Cortex of kidney (tissue), 1 donor: ENCODE measurements at places on chromosomes 2 and 18.

DNA sequence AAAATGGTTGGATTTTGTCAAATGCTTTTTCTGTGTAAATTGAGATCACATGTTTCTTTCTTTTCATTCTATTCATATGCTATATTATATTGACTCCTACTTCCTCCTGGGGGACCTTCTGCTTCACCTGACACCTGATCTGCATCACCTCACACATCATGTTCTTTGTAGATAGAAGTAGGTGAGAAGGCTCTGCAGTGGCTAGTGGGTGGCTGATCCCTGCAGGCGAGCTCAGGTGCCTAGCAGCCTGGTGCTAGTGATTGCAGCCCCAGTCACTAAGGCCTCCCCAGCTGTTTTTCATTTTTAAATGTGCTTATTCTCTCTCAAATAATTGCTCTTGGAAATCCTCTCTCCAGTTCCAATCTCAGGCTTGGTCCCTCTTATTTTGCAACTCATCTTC, 33.6 kb downstream of the MC4R start:
- DNase-seq: no peak

- no peak for DNase-seq
Observed at GRCh38 chr2:73933194-73933593, 6.5 kb downstream of the DGUOK start.

- no peak for DNase-seq
Observed at GRCh38 chr2:21310493-21310892, 186.7 kb downstream of the TDRD15 start.

DNA sequence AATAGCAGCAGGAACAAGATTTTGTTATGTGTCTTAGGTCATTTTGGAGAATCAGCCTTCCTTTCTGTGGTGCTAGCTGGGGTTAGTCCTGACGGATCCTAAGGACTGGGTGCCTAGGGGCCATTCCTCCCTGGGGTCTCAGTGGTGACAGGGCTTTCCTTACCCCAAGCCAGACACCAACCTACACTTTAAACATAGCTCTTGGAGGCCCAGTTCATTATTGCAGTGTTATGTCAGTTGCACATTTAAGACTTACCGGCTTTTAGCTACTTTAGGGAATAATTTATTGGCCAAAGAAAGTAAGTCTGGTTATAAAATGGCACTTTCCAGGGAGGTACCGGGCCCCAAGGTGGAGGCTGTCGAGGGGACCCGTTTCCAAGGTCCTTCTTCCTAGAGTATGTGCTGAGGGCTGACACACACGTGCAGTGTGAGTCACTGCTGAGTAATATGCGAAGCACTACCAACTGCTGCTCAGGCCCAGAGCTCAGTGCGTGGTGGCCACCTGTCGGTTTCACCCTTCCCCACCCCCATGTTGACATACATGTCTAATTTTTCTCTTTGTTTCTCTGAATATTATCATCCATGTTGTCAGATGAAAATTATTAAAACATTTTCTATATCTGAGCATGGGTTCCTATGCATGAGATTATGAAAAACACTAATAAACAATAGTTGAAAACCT, 37.0 kb upstream of the GRHL1 start:
- no peak for DNase-seq

- no peak for DNase-seq
Observed at GRCh38 chr2:168210895-168211570, 36.4 kb downstream of the STK39 start.

DNA sequence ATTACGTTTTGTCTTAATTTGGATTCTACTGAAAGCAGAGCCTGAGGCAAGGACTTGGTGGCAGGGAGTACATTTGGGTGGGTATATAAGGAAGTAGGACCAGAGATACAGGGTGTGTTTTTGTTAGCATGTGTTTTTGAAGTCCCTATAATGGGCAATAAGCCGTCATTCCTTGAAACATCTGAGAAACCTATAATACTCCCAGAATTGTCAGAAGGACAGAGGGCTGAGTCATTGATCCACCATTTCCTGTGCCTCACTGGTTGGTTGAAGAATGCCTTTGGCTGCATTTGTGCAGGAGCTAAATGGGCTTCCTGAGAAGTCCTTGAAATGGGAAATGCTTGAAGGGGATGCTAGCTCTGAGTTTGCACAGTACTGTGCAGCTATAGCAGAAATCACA, 281.8 kb upstream of the ZEB2 start:
- no peak for DNase-seq

DNA sequence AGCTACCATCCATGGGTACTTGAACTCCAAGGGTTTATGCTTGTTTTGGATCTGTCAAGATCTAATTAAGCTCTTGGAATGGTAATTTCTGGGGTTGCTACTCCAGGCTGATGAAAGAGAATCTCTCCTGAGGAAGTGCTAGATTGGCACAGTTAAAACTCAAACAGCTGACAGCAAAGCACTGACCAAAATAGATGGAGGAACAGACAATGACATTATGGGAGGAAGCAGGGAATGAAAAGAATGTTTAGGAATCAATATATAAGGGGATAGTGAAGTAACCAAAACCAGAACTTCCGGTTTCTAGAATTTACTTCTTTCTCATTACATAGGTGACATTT, 6.3 kb downstream of the THUMPD2 start:
- no peak for DNase-seq

- DNase-seq: no peak
Observed at GRCh38 chr2:233480490-233481202, 85.9 kb downstream of the USP40 start.

DNA sequence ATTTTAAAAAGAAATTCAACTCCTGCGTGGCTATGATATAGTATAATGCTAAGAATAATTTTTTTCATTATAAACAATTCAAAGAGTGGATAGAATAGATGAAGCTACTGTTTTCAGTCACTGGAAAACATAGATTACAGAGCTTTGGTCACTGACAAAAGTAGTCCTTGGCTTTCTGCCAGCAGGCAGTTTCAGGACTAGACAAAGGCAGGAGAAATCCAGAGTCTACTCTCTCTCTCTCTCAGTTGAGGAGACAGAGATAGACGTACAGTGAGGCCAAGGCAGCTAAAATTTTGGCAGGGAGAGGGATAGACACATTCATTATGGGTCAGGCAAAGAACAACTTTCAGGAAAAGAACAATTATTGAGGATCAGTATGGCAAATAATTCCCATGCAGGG, 491.4 kb upstream of the CRIM1 start:
- no peak for DNase-seq

DNA sequence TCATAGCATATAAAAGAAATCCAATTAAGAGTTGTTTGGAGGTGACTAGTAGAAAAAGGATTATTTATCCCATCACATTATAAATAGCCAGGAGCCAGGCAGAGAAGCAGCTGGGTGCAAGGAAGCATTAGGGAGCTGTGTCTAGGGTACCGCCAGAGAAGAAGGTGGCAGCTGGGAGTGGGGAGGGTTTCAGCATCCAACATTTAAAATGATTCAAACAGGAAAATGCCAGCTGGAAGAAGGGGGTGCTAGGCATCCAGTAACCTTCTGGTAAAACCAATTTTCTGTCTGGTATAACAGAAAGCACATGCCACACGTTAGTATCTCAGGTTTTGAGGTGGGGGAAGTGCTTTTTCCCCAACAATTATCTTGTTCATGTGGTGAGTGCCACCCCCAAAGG, 452.4 kb downstream of the ZEB2 start:
- DNase-seq: no peak

GRCh38 chr2:173749315-173749714, 215.9 kb downstream of the SP3 start:
- DNase-seq: no peak

GRCh38 chr18:22827741-22828140, 105.4 kb upstream of the RBBP8 start:
- no peak for DNase-seq

DNA sequence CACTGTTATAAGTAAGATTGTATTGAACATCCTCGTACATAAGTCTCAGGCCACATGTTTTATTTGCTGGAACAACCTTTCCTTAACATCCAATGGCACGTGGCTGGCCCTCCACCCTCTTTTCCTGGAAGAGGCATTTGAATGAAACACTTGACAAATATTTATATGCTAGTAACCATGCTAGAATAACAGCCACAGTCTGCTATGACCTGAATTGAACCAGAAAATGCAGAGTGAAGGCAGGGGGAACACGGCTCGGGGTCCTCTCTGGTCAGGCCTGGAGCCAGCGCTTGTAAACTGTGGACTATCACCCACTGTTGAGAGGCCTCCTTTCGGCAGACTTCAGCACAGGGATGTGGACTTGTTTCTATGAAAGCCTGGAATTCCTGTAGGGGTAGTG, 198.2 kb upstream of the COPS8 start:
- DNase-seq: no peak

DNA sequence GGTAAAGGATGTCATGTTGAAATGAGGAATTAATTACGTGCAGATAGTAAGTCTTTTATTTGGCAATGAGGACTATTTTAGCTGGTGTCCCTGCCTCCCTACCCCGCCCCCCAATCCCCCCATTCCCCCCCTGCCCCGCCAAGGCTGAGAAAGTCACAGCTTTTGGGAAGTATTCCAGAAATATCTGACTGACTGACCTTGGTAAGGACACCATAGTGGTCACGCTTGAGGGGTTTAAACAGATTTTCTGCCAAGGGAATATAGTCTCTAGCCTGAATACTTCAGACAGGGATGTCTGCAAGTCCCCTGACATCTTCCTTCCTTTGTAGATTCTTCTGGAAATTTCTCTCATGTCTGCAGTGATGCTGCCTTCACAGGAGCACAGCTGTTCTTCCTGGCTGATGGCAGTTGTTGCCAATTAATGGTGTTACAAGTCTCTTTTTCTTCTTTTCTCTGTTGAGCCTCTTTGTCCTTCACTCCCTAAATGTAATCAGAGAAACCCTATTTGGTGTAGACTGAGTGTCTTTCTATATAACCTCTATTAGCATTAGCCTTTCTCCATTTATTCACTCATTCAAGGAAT, 53.7 kb upstream of the MGAT5 start:
- no peak for DNase-seq

DNA sequence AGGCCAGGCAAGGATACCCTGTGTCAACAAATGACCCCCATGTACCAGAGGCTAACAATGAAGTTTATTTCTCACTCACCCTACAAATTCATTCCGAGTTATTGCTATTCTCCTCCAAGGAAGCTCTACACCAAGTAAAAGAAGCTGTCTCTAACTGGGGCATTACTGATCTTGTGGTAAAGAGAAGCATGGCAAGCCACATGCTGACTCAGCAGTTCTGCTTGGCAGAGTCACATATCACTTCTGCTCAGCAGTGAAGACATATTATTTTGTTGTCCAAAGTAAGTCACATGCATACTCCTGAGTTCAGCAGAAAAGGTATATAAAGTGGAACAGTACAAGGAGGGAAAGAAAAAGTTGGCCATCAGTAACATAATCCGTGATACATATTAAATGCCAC, 315.8 kb downstream of the GULP1 start:
- no peak for DNase-seq

- DNase-seq: peak; percentile 15
Observed at GRCh38 chr2:202376460-202377206, 506 bp downstream of the BMPR2 start.

DNA sequence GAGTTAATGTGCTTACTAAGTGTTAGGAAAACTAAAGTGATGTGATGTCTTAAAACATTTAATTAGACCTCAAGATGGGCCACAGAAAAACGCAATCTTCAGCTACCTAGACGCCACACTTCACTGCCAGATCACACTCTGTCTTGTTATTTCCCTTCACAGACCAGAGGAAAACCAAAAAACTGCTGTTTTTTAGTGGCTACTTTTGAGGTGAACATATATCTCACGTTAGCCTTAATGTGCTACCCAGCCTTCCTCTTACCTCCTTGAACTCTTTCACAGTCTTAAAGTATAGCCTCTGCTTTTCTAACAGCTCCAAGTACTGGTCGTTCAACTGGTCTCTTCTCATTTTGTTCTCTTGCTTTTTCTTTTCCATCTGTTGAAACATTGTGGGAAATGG, 83.1 kb downstream of the CCDC93 start:
- no peak for DNase-seq

DNA sequence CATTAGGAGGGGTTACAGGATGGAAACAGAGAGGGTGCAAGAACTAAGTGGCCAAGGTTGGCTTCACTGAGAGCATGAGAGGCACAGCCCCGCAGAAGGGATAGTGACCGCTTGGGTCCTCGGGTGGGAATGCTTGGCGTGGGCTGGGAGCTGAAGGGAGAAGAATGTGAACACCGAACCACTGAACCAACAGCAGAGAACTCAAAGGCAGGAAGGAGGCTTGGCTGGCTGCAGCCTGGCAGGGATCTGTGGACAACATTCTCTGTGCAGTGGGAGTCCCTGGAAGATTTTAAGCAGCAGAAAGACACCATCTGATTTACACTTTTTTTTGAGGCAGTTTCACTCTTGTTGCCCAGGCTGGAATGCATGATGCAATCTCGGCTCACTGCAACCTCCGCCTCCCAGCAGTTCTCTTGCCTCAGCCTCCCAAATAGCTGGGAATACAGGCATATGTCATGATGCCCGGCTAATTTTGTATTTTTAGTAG, 33.9 kb downstream of the SOWAHC start:
- DNase-seq: no peak

GRCh38 chr2:20451761-20452499, 5.1 kb downstream of the RHOB start:
- DNase-seq: no peak

- DNase-seq: no peak
Observed at GRCh38 chr2:239756031-239756789, 268.9 kb downstream of the NDUFA10 start.

GRCh38 chr2:72613931-72614330, 211.9 kb downstream of the EXOC6B start:
- DNase-seq: no peak

- DNase-seq: no peak
Observed at GRCh38 chr2:98634406-98635092, 26.2 kb downstream of the UNC50 start.

GRCh38 chr2:123720760-123721159, 304.3 kb upstream of the CNTNAP5 start:
- DNase-seq: no peak

- no peak for DNase-seq
Observed at GRCh38 chr2:149466635-149467034, 120.9 kb downstream of the MMADHC start.

GRCh38 chr2:4604767-4605166, 901.4 kb downstream of the DCDC2C start:
- no peak for DNase-seq

GRCh38 chr18:5868218-5868854, 27.0 kb downstream of the TMEM200C start:
- no peak for DNase-seq

- no peak for DNase-seq
Observed at GRCh38 chr2:121282800-121283385, 2.1 kb downstream of the TFCP2L1 start.
